ENCODE measurements at places on chromosomes 7 and 10.

GRCh38 chr10:94206176-94206575, 156.6 kb downstream of the NOC3L start:
- DNase-seq, result no peak

DNA sequence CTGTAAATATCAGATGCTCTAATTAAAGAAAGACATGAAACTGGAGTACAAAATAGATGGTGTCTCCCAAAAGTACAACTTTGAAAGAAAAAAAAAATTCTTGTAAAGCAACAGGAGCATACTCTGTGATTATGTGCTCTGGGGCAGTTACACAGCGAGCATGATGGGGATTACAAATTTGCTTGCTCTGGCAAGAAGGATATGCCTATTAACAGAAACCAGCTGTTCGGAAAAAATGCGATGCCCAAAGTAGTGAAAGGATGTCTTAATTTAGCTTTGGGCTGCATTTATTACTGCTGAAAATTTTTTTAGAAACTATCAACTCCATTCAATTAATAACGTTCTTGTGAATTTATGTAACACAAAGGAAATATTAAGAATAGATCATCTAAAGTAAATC, 256.9 kb upstream of the TPK1 start:
- DNase-seq, result peak; percentile 6

GRCh38 chr7:12322284-12322902, 81.3 kb downstream of the VWDE start:
- DNase-seq, result no peak

- no peak for DNase-seq
Observed at GRCh38 chr7:55164527-55164926, 145.7 kb downstream of the EGFR start.

GRCh38 chr10:74927701-74928100, 101.3 kb downstream of the KAT6B start:
- no peak for DNase-seq

- no peak for DNase-seq
Observed at GRCh38 chr7:106095634-106096033, 16.5 kb downstream of the SYPL1 start.

DNA sequence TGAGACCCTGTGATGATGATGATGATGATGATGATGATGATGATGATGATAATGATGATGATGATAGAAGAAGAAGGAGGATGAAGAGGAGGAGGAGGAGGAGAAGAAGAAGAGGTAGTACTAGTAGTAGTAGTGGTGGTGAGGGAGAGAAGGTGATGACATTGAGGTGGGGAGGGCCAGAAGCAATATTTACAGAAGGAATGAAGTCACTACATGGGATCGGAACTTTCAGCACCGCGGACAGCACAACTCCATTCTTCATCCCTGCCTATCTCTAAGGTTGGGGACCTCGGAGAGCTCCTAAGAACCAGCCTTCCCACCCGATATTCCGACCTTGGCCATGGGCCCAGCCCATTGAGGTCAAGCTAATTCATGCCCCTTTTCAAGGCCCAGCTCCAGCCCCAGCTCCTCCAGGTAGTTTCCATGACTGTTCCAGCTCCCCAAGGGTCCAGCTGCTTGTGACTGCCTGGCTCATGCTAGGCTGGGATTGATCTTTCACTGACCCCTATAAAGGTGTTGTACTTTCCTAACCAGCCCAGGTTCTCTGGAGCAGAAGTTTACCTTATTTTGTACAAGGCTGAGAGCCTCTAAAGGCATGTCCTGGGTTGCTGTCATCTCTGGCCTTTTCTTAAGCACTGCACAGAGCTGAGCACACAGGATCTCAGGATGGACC, 10.3 kb downstream of the CRHR2 start:
- peak; percentile 64 for DNase-seq

GRCh38 chr10:103823706-103824272, 31.6 kb downstream of the SH3PXD2A start:
- no peak for DNase-seq

GRCh38 chr10:29276251-29276850, 12.5 kb upstream of the LYZL1 start:
- no peak for DNase-seq

All from hindlimb muscle (tissue), 1 donor.